Kidney (tissue), 22 donors: ENCODE measurements at places on chromosomes 7 and 10. TPM values are rescaled to one million over a fixed set of nuclear protein-coding genes. Genes with fewer than 3 reads are reported as not detected.

Gene GNAT3
- not detected for total RNA-seq

DNA sequence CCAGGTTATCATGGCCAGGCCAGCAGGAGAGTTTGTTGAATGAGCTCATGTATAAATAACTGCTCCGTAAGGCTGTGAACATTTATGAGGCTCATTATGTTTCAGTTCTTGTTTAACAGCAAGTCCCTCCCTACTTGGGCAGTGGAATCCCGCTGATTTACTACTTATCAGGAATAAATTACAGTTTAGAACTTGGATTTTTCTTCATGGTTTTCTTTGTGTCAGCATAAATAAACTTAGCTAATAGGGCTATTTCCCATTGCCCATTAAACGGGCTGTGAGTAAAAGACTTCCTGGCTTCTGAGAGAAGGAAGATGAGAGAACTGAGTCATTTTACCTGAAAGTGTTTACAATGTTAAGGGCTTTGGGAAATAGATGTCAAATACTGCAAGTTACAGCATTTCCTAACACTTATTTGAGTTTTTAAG, 701.6 kb upstream of the ANKRD30A start:
- H3K4me3 ChIP-seq: no peak overlapping the region
- peak; percentile 88 for DNase-seq
- no peaks in the 10 kb centered on the region for H3K36me3 ChIP-seq
- no peak overlapping the region for H3K27ac ChIP-seq
- H3K27me3 ChIP-seq: no peaks in the 10 kb centered on the region

DNA sequence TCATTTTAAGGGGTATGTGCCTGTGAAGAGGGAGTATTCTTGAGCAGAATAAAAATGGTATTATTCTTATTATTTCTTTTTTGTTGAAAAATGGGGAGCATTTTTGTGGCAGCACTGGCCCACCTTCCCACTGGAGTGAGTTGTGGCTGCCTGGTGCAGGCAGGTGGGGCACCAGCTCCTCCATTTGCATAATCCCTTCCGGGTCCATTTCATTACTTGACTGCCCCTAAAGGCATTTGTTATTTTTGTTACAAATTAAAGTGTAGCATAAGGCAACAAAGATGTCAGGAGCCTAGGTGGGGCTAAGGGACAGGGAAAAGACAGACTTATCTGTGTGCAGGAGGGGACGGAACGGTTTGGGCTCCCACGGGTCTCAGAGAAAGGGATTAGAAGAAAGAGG, 26.8 kb downstream of the GOLGA7B start:
- H3K4me3 ChIP-seq: no peak overlapping the region
- no peak overlapping the region for H3K27ac ChIP-seq
- no peak for DNase-seq
- no peaks in the 10 kb centered on the region for H3K36me3 ChIP-seq

DNA sequence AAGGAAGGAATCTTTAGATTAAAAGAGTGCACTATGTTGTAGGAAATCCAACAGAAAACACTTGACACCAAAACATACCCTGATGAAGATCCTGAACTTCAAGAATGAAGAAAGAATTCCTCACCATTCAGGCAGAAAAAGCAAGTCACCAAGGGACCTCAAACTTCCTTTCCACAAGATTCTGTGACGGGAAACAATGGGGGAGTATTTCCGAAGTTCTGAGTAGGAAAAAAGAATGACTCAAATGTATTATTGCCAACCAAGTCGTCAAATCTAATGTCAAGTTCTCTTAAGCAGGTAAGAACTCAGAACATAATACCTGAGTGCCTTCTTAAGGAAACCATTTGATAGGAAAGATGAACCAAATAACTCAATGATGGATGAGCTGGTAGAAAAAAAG, 44.7 kb upstream of the MTURN start:
- H3K4me3 ChIP-seq: no peak overlapping the region
- H3K36me3 ChIP-seq: peaks cover 5% of the 10 kb centered on the region
- no peak for DNase-seq
- H3K4me1 ChIP-seq: no peaks in the 10 kb centered on the region
- no peaks in the 10 kb centered on the region for H3K27me3 ChIP-seq

- H3K27me3 ChIP-seq: no peaks in the 10 kb centered on the region
- DNase-seq: no peak
- no peak overlapping the region for H3K27ac ChIP-seq
- peaks cover 3% of the 10 kb centered on the region for H3K36me3 ChIP-seq
- H3K4me1 ChIP-seq: no peaks in the 10 kb centered on the region
Measured at GRCh38 chr7:20338285-20338684, 7.6 kb downstream of the ITGB8 start.

Gene EVX1
- not detected for total RNA-seq

Gene NKX2-3
- not detected for total RNA-seq

- no peak for DNase-seq
- H3K36me3 ChIP-seq: no peaks in the 10 kb centered on the region
- no peaks in the 10 kb centered on the region for H3K4me1 ChIP-seq
- no peaks in the 10 kb centered on the region for H3K27me3 ChIP-seq
- H3K4me3 ChIP-seq: no peak overlapping the region
Measured at GRCh38 chr10:71330789-71331404, 11.8 kb downstream of the SLC29A3 start.

Gene CALHM1
- total RNA-seq: not detected

- no peaks in the 10 kb centered on the region for H3K36me3 ChIP-seq
- DNase-seq: no peak
- H3K27me3 ChIP-seq: no peaks in the 10 kb centered on the region
- H3K4me3 ChIP-seq: no peak overlapping the region
Measured at GRCh38 chr7:157796846-157797245, 460.0 kb downstream of the DNAJB6 start.
